ENCODE measurements at places on chromosomes 2 and 18. TPM values are rescaled to one million over a fixed set of nuclear protein-coding genes. Genes with fewer than 3 reads are reported as not detected.

Gene FOXI3
- 0.06 TPM for total RNA-seq

Gene INO80C
- total RNA-seq = 12.3 TPM

Gene CMPK2
- 7.6 TPM for total RNA-seq

Gene NEU2
- not detected for total RNA-seq

Gene CTAGE1
- not detected for total RNA-seq

Gene TBR1
- total RNA-seq = 0.29 TPM

Gene ELOA2
- total RNA-seq = not detected

Gene REG1B
- total RNA-seq = not detected

Gene EHD3
- total RNA-seq = 26.4 TPM
